ENCODE measurements at places on chromosomes 5 and 9.
A peak's percentile ranks its signal among the peaks of the same experiment; 100 is the strongest.

GRCh38 chr5:23014266-23014665 lies 161.1 kb upstream of the CDH12 start:
- no peak for DNase-seq
- no peaks in the 10 kb centered on the region for H3K4me1 ChIP-seq
- no peak overlapping the region for H3K4me3 ChIP-seq

GRCh38 chr5:120252839-120253238 lies 211.3 kb upstream of the PRR16 start:
- DNase-seq, result no peak
- H3K36me3 ChIP-seq, result no peaks in the 10 kb centered on the region
- H3K4me3 ChIP-seq, result no peak overlapping the region
- no peak overlapping the region for H3K27ac ChIP-seq
- H3K27me3 ChIP-seq, result no peaks in the 10 kb centered on the region

GRCh38 chr5:139904816-139905661 lies 109.4 kb downstream of the PSD2 start:
- no peak for DNase-seq
- H3K36me3 ChIP-seq, result no peaks in the 10 kb centered on the region
- H3K4me1 ChIP-seq, result peaks cover 24% of the 10 kb centered on the region
- H3K4me3 ChIP-seq, result peak overlapping the region; percentile 35

- H3K27me3 ChIP-seq, result no peaks in the 10 kb centered on the region
- peaks cover 10% of the 10 kb centered on the region for H3K4me1 ChIP-seq
- H3K36me3 ChIP-seq, result no peaks in the 10 kb centered on the region
- DNase-seq, result no peak
These were observed 14.1 kb downstream of the SPATA9 start for GRCh38 chr5:95668728-95669127.

GRCh38 chr9:130955947-130956621 lies 17.0 kb upstream of the FIBCD1 start:
- H3K27ac ChIP-seq, result no peak overlapping the region
- no peaks in the 10 kb centered on the region for H3K36me3 ChIP-seq
- DNase-seq, result no peak
- H3K4me1 ChIP-seq, result peaks cover 13% of the 10 kb centered on the region
- peaks cover 8% of the 10 kb centered on the region for H3K27me3 ChIP-seq

GRCh38 chr5:51731421-51732029 lies 348.3 kb downstream of the ISL1 start:
- no peak overlapping the region for H3K4me3 ChIP-seq
- H3K4me1 ChIP-seq, result no peaks in the 10 kb centered on the region
- H3K36me3 ChIP-seq, result no peaks in the 10 kb centered on the region
- no peak for DNase-seq
- H3K27me3 ChIP-seq, result no peaks in the 10 kb centered on the region
- H3K27ac ChIP-seq, result no peak overlapping the region

DNA sequence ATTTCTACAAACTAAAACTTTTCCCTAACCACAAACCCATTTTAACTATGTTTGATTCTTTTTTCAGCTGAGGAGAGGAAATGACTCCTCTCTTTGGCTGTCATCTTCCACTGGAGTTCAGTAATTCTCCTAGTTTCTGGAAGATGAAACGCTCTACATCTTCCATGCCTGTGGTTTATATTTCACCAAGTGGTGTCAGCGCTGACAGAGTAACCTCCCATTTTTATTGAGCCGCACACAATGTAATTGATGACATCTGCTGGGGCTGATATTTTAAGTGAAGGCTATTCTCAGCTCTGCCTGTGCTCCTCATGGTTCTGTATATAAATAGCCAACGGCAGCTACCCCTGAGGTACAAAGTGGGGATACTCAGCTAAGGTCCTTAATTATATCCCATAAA lies 234.6 kb downstream of the SPOCK1 start:
- no peak for DNase-seq
- no peak overlapping the region for H3K27ac ChIP-seq

DNA sequence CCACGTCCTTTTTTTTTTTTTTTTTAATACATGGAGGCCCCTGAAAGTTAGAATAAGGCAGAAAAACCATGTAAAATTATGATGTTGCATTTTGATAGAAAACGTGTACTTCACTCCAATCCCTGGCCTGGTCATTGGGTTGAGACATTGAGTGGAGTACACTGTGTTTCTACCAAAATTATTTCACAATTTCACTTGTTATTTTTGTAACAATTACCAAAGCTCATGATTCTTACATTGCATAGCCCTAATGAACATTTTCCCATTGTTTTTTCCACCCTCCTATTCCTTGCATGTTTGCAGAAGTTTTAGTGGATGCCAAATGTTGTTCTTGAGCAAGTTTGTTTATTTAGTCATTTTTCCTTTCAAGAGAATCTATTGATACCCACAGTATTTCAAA lies 21.9 kb downstream of the MAMDC2 start:
- no peak for DNase-seq
- H3K27me3 ChIP-seq, result no peaks in the 10 kb centered on the region
- H3K27ac ChIP-seq, result peak overlapping the region; percentile 77
- no peaks in the 10 kb centered on the region for H3K36me3 ChIP-seq
- H3K4me3 ChIP-seq, result no peak overlapping the region

DNA sequence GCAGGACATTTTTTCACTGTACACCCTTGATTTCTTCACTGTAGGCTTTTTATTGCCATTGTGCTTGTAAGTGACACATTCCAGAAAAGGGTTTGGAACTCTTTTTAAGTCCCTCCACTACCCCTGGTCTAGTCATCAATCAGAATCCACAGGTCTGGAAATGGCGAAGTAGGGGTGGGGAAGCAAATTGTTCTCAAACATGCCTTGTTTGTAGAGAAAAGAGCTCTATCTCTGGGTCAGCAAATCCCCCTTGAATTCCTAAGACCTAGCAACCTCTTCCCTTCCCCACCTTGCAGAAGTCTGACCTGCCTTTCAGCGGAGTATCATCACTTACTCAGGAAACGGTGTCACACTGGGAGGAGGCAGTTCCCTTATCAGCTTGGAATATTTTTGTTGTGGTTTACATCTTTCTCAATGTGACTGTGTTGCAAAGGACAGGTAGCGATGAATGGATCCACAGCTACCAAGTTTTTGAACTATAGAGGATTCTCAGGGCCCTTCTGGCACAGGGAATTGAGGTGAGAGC lies 3.2 kb downstream of the SH3RF2 start:
- peak overlapping the region; percentile 73 for H3K27ac ChIP-seq
- DNase-seq, result no peak
- H3K4me3 ChIP-seq, result no peak overlapping the region
- no peaks in the 10 kb centered on the region for H3K36me3 ChIP-seq
- H3K4me1 ChIP-seq, result peaks cover 21% of the 10 kb centered on the region

DNA sequence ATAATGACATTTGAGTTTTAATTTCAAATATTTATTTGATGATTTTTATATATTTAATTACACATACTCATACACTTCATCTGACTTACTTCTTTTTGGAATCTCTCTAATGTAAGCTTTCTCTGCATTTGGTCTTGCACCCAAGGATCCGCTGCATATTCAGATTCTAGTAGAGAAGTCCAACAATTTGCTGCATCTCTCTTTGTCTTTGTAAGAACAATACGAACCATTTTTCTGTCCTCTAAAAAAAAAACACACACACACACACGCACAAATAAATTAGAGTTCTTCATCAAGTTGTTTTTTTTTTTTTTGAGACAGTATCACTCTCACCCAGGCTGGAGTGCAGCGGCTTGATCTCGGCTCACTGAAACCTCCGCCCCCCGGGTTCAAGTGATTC lies 3.1 kb downstream of the NUDCD2 start:
- no peak overlapping the region for H3K4me3 ChIP-seq
- H3K27ac ChIP-seq, result no peak overlapping the region
- no peak for DNase-seq
- H3K4me1 ChIP-seq, result peaks cover 27% of the 10 kb centered on the region

GRCh38 chr5:133644000-133644865 lies 31.9 kb upstream of the FSTL4 start:
- no peaks in the 10 kb centered on the region for H3K4me1 ChIP-seq
- no peaks in the 10 kb centered on the region for H3K36me3 ChIP-seq
- H3K4me3 ChIP-seq, result no peak overlapping the region
- no peak overlapping the region for H3K27ac ChIP-seq

DNA sequence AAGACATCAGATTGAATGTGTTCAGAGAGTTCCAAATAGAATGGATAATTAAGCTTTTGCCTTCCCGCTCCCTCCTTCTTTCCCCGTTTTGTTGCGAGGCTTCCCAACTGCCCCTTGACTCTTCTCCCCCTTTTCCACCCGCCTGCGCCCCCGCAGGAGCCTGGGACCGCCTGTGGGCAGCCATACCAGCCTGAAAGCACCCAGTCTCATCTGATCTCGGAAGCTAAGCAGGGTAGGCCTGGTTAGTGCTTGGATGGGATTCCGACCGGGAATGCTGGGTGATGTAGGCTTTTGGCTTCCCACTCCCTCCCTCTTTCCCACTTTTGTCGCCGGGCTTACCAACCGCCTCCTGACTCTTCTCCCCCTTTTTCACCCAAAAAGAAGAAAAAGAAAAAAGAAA lies 6.8 kb upstream of the HSD17B4 start:
- no peaks in the 10 kb centered on the region for H3K4me1 ChIP-seq
- DNase-seq, result no peak
- H3K27me3 ChIP-seq, result no peaks in the 10 kb centered on the region

- no peak overlapping the region for H3K27ac ChIP-seq
- no peaks in the 10 kb centered on the region for H3K27me3 ChIP-seq
- no peak overlapping the region for H3K4me3 ChIP-seq
- DNase-seq, result no peak
These were observed 49.2 kb downstream of the KIAA1958 start for GRCh38 chr9:112535811-112536210.

DNA sequence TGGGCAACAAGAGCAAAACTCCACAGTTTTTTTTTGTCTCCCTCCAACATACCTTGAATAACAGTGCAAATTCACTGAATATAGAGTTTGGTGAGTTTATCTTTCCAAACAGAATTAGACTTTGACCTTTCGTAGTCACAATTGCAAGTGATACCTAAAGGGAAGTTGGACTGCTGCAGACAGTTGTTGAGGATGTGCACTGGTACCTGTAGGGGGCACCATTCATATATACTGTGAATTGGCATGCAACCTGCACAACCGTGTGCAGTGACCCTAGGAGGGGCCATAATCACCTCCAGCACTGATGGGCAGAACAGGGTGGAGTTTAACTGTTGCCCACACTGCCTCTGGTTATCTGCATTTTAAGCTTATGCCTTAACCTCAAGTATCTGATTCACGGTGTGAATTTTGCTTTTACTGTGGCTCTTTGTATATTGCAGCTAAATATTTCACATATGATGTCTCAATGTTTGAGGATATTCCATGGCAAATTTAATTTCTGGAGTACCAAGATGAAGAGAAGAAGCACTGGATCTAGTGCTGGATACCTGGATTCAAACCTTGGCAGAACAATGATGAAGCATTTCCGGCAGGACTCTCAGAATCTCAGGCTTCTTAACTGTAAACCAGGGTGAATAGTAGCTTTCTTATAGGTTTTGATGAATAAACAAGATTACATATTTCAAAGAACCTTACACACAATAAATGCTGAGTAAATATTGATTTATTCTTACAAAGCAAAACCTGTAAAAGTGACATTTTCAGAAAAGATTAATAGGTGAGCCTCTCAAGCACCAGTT lies 144.3 kb downstream of the ACTBL2 start:
- H3K4me3 ChIP-seq, result no peak overlapping the region
- no peaks in the 10 kb centered on the region for H3K27me3 ChIP-seq
- no peak for DNase-seq
- no peak overlapping the region for H3K27ac ChIP-seq

- no peaks in the 10 kb centered on the region for H3K4me1 ChIP-seq
- H3K36me3 ChIP-seq, result no peaks in the 10 kb centered on the region
- no peak for DNase-seq
- H3K27ac ChIP-seq, result peak overlapping the region; percentile 54
These were observed 23.9 kb downstream of the ZNF474 start for GRCh38 chr5:122153230-122153629.

DNA sequence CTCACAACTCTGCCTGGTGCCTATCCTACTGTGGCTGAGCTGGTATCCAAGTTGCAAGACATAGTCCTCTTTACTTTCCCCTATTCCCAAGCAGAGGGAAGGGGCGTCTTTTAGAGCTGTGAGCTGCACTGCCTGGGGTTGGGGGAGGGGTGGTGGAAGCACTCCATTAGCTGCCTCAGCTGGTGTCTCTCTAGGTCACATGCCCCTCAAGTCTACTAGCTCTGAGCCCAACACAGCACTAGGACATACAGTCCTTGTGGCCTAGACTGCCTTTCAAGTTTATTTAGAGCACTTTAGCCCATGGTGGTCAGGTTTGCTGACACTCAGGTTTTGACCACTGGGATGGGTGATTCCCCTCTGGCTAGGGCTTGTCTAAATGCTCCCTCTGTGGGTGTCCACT lies 54.7 kb downstream of the SREK1 start:
- H3K36me3 ChIP-seq, result no peaks in the 10 kb centered on the region
- H3K4me3 ChIP-seq, result no peak overlapping the region
- no peaks in the 10 kb centered on the region for H3K27me3 ChIP-seq
- H3K4me1 ChIP-seq, result no peaks in the 10 kb centered on the region

GRCh38 chr5:108345541-108346171 lies 36.2 kb downstream of the FBXL17 start:
- H3K4me1 ChIP-seq, result peaks cover 24% of the 10 kb centered on the region
- no peaks in the 10 kb centered on the region for H3K27me3 ChIP-seq
- no peak overlapping the region for H3K4me3 ChIP-seq
- DNase-seq, result no peak
- no peak overlapping the region for H3K27ac ChIP-seq
- no peaks in the 10 kb centered on the region for H3K36me3 ChIP-seq

GRCh38 chr5:68522863-68523262 lies 307.3 kb downstream of the PIK3R1 start:
- H3K4me3 ChIP-seq, result no peak overlapping the region
- DNase-seq, result no peak
- peak overlapping the region; percentile 15 for H3K27ac ChIP-seq
- no peaks in the 10 kb centered on the region for H3K36me3 ChIP-seq
- H3K27me3 ChIP-seq, result no peaks in the 10 kb centered on the region

DNA sequence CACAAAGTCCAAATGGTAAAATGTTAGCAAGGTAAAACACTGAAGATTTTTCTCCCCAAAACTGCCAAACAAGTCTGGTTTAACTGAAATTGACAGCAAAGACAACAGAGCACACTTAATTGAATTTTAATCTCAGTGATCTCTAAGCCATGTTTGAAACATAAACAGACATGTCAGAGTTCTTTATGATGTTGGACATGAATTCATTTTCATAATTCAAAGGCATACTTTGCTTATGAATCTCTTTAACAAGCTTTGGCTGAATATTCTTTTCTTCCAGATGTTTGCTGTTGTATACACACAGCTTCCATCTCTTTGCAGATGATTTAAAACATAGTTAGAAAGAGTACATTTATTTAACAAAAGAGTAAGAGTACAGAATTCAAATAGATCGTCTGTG lies 509.1 kb downstream of the RAB3C start:
- DNase-seq, result no peak
- H3K27me3 ChIP-seq, result no peaks in the 10 kb centered on the region
- peaks cover 11% of the 10 kb centered on the region for H3K4me1 ChIP-seq
- H3K36me3 ChIP-seq, result no peaks in the 10 kb centered on the region
- H3K27ac ChIP-seq, result no peak overlapping the region

DNA sequence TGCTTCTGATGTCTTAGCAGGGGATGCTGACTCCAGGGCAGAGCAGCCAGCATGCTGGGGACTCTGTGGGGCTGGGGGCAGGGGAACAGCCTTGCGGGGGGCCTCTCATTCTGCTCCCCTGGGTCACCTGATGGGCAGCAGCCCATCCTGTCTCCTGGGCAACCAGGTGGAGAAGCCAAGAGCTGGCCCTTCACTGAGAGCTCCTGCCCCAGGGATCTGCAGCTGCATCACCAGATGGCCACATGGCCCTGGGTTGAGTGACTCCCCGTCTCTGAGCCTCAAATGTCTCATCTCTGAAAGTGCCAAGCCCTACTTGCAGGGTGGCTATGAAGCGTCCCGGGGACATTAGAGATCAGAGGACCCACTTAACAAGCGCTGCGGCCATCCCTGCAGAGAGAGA lies 49.1 kb downstream of the LRSAM1 start:
- H3K4me3 ChIP-seq, result no peak overlapping the region
- no peak overlapping the region for H3K27ac ChIP-seq
- H3K36me3 ChIP-seq, result no peaks in the 10 kb centered on the region
- H3K4me1 ChIP-seq, result no peaks in the 10 kb centered on the region
- DNase-seq, result no peak
